ENCODE measurements at places on chromosomes 16 and 17. TPM values are rescaled to one million over a fixed set of nuclear protein-coding genes. Genes with fewer than 3 reads are reported as not detected.

The ASB16 gene
- not detected for total RNA-seq

The CFAP97D1 gene
- total RNA-seq, result not detected

The KLHL11 gene
- 13.3 TPM for total RNA-seq

The DYNLL2 gene
- total RNA-seq, result 9.8 TPM

The CD79B gene
- not detected for total RNA-seq

The NTN1 gene
- total RNA-seq, result 2.4 TPM

The SMIM22 gene
- 1.2 TPM for total RNA-seq

The SPATA22 gene
- not detected for total RNA-seq

The ABHD15 gene
- 5.7 TPM for total RNA-seq

The CNTNAP4 gene
- total RNA-seq, result 0.78 TPM

The TEX19 gene
- not detected for total RNA-seq

The SALL1 gene
- 0.04 TPM for total RNA-seq

The KNOP1 gene
- 19.0 TPM for total RNA-seq

The SBK1 gene
- total RNA-seq, result 0.08 TPM

The CCL16 gene
- not detected for total RNA-seq

The GPT2 gene
- 47.4 TPM for total RNA-seq

The TMEM98 gene
- total RNA-seq, result 57.0 TPM

The TP53TG3C gene
- total RNA-seq, result not detected

The CD300LB gene
- not detected for total RNA-seq

The KRT222 gene
- total RNA-seq, result 0.47 TPM

The ZNF423 gene
- 0.08 TPM for total RNA-seq

The CHRNB1 gene
- total RNA-seq, result 14.8 TPM

The SMURF2 gene
- 70.0 TPM for total RNA-seq

The KRTAP3-2 gene
- total RNA-seq, result not detected

The MILR1 gene
- not detected for total RNA-seq

The RAB11FIP4 gene
- total RNA-seq, result 5.7 TPM

The KRT28 gene
- total RNA-seq, result not detected

The ZFPM1 gene
- total RNA-seq, result 1.2 TPM

The KRTAP3-1 gene
- not detected for total RNA-seq

The CCL15 gene
- total RNA-seq, result not detected

The ALOX15 gene
- total RNA-seq, result not detected

The HOXB5 gene
- total RNA-seq, result not detected

The TGFB1I1 gene
- total RNA-seq, result 20.4 TPM

The RNF222 gene
- total RNA-seq, result 0.04 TPM

The TNP2 gene
- total RNA-seq, result not detected

The FBXL16 gene
- total RNA-seq, result 2.0 TPM

The HOXB9 gene
- total RNA-seq, result not detected

The RETREG3 gene
- 42.8 TPM for total RNA-seq

The ATP6V0D1 gene
- 98.5 TPM for total RNA-seq

The SHISA6 gene
- not detected for total RNA-seq

The CD300LG gene
- not detected for total RNA-seq

The PIMREG gene
- total RNA-seq, result 9.8 TPM

The SCN4A gene
- not detected for total RNA-seq

The MRTFB gene
- 6.2 TPM for total RNA-seq

The KRT27 gene
- total RNA-seq, result not detected

The TPSD1 gene
- total RNA-seq, result not detected

The CYGB gene
- total RNA-seq, result 52.3 TPM

The SDK2 gene
- 24.7 TPM for total RNA-seq

The NKD1 gene
- 0.16 TPM for total RNA-seq

The ITGAL gene
- not detected for total RNA-seq

The STRADA gene
- total RNA-seq, result 12.2 TPM

The TEDC2 gene
- total RNA-seq, result 5.6 TPM

The PRSS21 gene
- total RNA-seq, result 3.8 TPM

Measured in hair follicular keratinocyte (primary cell).